ENCODE measurements at places on chromosomes 4 and X.

DNA sequence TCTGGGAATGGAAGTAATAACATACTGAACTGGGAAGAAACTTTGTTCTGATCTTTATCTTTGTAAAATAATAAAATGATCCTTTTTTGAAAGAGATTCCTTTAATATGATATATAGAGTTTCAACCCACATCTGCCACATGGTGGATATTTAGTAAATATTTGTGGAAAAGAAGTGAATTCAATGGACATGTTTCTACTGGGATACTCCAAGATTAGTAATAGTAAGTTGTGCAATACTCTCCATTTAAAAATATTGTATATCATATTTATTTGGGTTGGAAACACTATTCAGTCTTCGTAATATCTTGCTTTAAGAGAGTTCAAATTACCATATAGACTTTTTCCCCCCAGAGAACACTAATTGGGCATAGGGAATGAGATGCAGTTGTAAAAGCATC, 17.8 kb upstream of the ARSJ start:
- DNase-seq: no peak

- DNase-seq: no peak
Observed at GRCh38 chr4:3288571-3289094, 4.2 kb upstream of the RGS12 start.

DNA sequence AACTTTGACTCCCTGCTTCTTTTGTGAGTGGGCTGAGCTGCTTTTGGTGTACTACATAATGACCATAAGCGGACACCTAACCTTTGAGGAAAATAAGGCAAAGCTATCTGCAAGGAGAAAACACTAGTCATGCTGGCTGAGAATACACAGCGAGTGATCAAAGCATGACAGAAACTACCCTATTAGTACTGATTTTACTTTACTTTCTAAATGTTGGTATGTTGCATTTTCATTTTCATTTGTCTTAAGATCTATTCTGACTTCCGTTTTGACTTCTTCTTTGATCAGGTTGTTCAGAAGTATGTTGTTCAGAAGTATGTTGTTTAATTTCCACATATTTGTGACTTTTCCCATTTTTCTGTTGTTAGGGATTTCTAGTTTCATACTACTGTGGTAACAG, 361.1 kb downstream of the TRAM1L1 start:
- DNase-seq: no peak

- DNase-seq: no peak
Observed at GRCh38 chr4:186294160-186294559, 28.2 kb downstream of the F11 start.

- DNase-seq: no peak
Observed at GRCh38 chr4:89303814-89304388, 3.7 kb downstream of the GPRIN3 start.

DNA sequence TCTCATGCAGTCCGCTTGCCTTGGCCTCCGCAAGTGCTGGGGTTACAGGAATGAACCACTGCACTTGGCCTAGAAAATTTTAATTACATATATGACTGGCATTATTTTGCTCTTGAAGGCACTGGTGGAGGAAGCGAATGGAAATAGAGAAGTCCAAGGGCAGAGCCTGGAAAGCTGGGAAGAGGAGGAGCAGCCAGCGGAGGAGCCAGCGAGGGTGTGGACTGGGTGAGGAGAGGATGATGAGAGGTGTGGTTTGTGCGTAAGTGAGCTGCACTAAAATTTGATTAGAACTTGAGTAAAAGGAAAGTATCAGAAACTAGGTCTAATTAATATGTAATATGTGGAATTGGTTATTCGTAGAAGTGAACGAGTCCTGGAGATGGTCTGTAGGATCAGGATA, 13.3 kb downstream of the KIAA0232 start:
- DNase-seq: no peak

DNA sequence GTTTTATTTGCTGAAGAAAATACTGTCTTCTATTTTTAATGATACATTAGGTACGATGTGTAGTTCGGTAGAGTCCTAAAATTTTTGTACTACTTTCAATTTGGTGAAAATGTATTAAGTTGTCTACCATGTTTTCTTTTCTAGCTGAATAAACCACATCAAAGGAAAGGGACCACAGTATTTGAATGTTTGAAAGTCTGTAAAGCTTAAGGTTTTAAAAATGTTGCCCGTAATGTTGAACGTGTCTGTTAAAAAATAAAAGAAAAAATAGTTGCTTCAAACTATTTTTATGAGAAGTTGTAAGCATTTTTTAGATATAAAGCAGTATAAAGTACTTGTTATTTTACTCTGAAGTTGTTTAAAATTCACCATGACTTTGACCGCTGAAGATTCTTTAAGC, 3.2 kb downstream of the CDKN2AIP start:
- DNase-seq: no peak

- peak; percentile 84 for DNase-seq
Observed at GRCh38 chr4:170423137-170423536, 333.4 kb upstream of the AADAT start.

DNA sequence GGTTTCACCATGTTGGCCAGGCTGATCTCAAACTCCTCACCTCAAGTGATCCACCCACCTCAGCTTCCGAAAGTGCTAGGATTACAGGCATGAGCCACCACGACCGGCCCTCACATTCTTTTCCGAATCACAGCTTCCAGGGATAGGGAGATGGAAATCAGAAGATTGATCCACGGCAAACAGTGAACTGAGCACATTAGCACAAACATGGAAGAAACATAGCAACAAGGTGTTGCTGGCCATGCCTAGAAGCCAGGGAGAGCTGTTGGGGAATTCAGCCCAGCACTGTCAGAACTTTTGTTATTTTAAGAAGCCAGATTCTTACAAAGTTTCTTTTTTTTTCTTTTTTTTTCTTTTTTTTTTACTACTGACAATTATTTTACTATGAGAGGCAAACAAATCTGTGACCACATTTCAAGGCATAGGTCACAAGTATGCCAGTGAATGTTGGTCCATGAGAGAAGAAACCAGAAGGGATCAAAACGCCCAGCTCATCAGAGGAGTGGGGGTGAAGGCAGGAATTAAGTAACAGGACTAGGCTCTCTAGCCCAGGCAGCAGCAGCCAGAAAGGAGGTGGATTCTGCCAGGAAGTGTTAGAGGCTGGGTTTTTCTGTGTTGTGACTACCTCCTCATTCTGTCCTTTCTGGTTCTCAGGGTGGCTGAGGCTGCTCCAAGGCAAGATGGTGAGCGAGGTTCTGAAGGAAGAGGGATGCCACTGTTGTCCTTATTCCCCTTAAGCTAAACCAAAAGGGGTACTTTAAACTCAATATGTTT, 44.1 kb downstream of the TEC start:
- no peak for DNase-seq

DNA sequence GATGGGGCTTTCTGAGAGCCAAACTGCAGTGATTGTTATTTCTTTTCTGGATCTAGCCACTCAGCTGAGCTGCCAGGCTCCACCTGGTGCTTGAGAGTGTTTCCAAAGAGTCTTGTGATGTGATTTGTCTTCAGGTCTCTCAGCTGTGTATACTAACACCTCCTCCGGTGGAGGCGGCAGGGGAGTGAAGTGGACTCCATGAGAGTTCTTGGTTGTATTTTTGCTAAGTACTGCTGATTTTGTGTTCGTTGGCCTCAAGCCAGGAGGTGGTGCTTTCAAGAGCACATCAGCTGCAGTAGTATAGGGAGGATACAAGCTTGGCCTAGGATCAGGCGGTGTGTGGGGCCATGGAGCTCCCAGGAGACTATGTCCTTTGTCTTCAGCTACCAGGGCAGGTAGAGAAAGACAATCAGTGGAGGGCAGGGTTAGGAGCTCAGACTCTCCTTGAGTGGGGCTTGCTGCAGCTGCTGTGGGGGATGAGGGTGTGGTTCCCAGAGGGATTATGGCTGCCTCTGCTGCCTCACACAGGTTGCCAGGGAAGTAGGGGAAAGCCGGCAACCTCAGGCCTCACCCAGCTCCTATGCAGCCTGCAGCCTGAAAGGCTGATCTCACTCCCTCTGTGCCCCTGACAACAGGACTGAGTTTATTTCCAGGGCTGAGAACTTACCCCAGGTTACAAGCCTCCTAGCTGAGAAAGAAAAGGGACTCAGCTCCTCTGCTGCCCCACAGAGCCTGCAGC, 62.4 kb downstream of the NPFFR2 start:
- DNase-seq: no peak

DNA sequence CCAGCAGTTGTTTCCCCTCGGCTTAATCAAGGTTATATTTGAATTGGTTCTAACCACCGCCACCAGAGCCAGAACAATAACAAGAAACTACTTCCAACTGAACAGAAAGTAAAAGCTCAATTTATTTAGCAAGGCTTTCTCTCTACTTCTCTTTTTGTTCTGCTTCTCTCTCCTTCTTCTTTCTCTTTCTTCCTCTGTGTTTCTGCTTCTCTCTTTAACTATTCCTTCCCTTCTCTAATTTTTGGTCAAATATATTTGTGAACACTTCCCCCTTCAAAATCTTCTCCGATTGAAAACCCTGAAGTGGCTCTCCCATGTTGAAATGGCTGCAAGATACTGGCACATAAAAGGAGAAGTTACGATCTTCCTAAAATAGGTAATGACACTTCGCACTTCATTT, 1195.9 kb upstream of the PRKX start:
- no peak for DNase-seq

GRCh38 chrX:78384486-78384885, 57.1 kb upstream of the CYSLTR1 start:
- no peak for DNase-seq

DNA sequence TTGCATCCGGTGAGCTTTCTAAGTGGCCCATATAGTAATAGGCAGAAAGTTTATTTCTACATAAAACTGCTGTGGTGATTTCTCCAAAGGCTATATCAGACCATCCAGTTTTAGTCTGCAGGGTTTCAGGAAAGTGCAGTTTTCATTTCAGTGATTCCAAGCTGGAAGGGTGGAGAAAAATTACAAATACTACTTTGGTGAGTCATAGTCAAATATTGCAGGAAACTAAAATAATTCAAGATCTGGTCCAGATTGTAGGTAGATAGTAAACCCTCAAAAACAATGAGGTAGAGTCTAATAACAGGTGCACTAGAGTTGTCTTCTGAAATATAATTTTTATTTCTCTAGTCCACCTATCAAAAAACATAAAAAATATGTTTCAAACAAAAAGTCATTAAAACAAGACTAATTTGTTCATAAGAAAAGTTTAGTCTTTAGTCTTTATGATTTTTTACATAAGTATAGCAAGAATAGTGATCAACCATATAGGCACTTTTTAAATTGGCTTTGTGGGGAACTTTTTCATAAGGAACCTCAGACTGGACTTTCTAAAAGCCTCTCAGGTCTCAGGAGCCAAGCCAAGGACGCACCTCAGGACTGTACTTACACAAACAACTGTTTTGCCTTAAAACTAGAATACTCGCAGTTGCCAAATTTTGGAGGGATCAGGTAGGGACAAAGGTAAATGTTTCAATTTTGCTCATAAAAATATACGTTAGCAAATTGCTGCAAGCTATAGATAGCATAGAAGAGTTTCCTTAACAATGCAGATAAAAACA, 101.8 kb upstream of the TLR3 start:
- DNase-seq: no peak

DNA sequence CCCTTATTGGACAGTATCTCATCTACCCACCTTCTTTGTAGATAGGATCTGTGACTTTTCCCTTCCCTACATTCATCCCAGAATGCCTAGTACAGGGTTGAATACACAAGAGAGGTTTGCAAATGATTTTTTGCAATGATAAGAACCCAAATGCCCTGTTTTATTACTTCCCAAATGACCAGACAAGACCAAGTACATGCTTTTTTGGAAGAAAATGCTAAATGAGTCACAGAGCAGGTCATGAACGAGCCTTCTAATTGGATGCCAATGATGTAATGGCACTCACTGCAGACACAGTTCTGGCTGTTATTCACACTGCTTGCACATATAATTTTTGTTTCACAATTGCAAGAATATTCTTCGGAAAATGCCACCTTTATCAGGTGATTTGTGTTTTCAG, 17.8 kb upstream of the GABRQ start:
- no peak for DNase-seq

- DNase-seq: no peak
Observed at GRCh38 chrX:65574356-65574755, 39.8 kb upstream of the LAS1L start.
